ENCODE measurements at places on chromosomes 1 and 21.

DNA sequence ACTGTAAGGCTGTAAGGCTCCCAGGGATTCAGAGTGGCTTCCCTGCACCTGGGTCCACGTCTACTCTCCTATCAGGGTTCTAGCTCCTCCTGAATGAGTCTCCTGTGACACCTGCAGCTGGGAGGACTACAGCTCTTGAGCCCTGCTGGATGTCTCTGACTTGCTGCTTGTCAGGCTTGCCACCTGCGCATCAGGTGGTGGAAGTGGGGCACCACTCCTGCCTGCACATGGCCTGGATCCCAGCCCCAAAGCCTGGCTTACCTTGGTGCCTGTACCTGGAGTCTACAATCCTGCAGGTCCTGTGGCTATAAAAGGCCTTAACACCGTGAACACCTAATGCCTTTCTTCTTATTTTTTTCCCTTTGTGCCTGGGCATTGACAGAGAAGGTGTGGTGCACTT is 82.2 kb downstream of the FAM78B start:
- no peak for DNase-seq

GRCh38 chr1:183155939-183156338 is 30.1 kb upstream of the LAMC2 start:
- DNase-seq: no peak

DNA sequence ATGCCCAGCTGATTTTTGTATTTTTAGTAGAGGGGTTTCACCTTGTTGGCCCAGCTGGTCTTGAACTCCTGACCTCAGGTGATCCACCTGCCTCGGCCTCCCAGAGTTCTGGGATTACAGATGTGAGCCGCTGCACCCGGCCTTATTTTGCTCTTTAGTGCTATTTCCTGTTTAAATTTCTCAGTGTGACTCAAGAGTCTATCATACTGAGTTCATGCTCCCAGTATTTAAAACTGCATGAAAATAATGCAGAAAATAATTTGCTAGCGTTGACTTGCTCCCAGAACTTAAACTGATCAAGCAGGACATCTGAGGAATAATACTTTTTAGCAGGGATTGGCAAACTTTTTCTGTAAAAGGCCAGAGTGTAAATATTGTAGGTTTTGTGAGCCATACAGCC is 86.4 kb upstream of the C1orf21 start:
- no peak for DNase-seq

DNA sequence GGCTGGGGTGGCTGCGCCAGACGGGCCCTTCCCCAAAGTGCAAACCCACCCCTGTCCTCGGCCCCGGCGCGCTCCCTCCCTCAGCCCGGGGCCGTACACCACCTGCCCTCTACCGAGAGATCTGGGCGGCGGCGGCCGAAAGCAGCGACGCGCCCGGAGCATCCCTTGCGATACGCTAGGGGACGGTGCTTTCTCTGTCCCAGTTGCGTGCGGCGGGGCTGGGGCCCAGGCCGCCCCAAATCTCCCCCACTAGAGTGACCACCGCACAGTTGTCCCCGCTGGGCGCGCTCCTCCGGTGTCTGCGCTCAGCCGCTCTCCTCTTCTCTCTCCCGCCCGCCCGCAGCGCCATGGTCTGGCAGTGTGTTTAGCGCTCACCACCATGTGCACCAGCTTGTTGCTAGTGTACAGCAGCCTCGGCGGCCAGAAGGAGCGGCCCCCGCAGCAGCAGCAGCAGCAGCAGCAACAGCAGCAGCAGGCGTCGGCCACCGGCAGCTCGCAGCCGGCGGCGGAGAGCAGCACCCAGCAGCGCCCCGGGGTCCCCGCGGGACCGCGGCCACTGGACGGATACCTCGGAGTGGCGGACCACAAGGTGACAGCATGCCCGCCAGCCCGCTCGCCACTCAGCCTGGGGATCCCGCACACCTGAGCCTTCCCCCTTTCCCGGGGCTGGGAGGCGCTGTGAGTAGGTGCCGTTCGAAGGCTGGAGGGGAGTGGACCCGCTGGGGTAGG is 1.0 kb downstream of the ST6GALNAC5 start:
- peak; percentile 25 for DNase-seq

DNA sequence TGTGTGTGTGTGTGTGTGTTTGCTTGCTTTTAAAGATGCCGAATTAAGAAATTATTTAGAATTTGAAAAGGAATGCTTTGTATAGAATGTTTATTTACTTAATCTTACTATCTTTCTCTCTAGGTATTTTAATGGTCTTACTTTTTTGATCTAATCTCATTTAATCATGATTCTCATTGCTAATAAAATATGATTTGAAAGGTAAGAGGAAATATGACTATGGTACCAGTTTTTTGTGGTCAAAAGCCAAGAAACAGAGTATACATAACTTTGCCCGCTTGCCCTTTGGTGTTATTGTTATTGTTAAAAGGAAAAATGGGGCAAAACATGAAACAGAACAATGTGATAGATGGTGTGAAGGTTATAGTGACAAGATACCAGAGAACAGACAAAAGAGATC is 74.6 kb downstream of the RPS6KC1 start:
- DNase-seq: no peak

DNA sequence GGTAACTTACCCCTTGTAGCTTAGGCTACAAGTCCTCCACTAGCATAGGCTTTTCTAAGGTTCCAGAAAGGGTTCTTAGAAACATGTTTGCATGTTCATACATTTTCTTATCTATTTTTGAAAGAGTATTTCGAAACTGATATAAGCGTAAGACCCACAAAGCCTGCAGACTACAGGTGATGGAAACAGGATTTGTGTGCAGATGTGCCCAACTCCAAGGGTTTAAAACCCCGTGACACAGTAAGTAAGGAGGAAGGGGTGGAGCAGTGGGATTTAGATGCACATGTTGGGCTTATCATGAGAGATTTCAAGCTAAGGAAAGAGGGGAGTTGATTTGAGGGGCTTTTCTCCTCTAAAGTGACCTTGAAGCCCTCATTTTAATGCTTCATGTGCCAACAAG is 164.7 kb downstream of the LTN1 start:
- no peak for DNase-seq

DNA sequence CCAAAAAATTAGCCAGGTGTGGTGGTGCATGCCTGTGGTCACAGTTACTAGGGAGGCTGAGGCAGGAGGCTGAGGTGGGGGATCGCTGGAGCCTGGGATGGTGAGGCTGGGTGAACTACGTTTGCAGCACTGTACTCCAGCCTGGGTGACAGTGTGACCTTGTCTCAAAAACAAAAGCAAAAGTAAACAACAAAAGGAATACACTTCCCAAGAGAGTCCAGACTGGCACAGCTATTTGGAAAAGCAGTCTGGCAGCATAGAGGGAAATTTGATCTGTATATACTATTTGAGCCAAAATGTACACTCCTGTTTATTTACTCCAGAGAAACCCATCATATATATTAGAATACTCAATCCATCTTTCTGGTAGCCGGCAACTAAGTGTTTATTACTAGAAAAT is 107.0 kb upstream of the HMCN1 start:
- no peak for DNase-seq

DNA sequence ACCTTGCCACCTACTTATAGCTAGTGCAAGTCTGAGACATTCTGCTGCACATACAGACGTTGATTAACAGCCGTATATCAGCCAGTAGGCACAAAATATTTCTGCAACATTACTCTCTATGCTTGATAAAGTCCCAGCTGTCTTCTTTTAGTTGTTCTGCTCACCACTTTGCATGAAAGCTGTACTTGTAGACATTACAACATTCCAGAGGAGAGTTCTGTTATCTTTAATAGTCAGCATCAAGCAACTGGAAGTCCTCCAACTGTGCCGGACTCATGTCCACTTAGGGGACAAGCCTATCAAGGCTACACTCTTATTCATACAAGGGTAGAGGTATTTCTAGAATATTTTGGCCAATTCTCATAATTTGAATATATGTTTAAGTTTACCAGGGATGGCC is 50.0 kb downstream of the CACHD1 start:
- DNase-seq: no peak

- no peak for DNase-seq
Measured at GRCh38 chr1:214473387-214473786, 78.0 kb downstream of the PTPN14 start.

All from hippocampal formation (tissue), 2 donors.